ENCODE measurements at places on chromosomes 5 and 9.

DNA sequence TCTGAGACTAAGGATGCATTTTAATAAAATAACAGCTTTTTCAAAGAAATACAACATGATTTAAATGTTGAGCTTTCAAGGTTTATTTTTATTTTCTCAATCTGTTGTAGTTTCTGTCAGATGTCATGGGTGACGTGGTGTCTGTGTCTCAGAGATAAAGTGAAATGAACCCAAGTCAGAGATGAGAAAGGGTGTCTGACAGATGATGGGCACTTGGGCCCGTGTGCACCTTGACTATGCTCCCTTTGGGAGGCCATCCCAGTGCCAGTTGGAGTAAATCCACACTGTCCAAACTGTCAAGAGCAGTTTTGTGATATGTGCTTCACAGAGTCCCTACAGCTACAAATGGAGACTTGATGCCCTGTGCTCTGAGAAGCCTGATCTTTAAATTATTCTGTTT, 536.9 kb upstream of the FAM174A start:
- no peak for DNase-seq

DNA sequence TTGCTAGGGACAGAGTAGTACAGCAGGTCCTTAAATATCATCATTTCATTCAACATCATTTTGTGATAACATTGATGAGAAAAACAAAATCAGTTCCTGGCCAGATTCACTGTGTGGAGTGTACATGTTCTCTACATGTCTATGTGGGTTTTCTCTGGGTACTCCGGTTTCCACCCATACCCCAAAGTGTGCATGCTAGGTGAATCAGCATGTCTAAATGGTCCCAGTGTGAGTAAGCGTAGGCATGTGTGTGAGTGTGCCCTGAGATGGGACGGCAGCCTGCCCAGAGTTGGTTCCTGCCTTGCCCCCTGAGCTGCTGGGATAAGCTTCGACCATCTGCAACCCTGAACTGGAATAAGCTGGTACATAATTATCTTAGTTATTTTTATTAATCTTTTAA, 16.5 kb upstream of the GLIS3 start:
- no peak for DNase-seq

DNA sequence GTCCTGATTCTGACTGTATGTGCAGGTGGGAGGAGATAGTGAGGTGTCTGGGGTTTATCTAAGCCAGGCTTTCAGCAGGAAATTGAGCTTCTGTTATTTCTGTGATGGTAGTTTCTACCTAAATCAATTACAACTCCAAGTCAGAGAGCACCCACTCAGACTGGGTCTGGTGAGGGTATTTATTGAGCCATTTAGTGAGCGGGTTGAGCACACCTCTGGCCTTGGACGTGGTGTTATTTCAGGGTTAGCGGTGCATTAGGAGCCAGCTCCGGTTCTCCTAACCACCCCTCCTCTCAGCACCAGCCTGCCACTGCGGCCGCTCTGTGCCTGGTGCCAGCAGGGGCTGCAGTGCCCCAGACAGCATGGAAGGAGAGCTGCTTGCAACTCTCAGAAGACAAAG, 238.9 kb downstream of the CACNA1B start:
- no peak for DNase-seq

DNA sequence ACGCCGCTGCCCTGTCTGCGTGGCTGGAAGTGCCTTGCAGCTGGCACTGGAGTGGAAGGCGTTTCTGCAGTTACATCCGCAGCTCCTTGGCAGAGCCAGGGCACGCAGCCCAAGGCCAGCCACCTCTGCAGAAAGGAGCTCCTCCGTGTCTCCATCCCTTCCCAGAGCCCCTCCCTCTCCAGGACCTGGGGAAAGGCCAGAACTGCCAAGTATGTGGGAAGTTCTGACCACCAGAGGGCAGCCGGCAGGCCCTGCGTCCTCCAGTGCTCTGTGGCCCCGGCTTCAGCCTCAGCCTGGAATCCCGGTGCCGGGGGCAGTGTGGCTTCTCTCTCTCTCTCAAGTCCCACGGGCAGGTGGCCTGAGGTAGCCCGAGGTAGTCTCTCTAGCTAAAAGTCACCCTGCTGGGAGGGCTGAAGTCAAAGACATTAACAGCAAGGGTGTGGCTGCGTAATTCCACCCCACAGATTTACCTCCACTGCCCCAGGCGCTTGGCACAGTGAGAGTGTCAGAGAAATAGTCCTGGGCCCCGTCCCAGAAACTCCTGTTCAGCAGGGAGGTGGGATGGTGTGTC, 101.7 kb upstream of the FCN2 start:
- DNase-seq = no peak

- DNase-seq = no peak
These were observed 600.8 kb upstream of the DMAC1 start for GRCh38 chr9:8400378-8400777.

GRCh38 chr9:97640325-97640724, 6.7 kb downstream of the NCBP1 start:
- DNase-seq = no peak

DNA sequence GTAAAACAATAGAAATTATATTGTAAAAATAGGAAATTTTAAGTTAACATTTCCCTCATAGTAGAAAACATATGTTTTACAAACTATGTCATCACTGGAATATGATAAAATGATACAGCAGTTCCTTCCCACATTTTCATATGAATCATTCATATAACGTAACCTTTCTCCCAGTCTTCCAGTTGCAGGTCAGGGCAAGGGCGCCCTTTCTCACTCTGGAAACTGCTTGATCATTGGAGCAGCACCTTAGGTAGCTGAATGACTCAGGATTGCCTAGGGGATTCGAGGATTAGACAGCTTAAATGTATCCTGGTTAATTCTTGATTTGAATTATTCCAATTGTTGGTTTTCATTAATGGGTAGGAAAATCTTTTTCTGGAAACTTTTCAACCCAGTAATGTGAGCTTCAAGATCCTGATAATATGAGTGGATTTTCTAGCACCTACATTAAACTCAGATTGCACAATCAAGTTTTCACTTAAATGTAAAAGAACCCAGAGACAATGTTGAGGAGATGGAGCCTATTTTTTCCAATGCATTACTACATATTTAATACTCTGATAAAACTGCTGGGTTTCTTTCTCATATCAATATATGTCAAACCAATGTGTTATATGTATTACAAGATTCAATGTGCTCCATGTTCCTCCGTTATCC, 32.6 kb upstream of the ANXA1 start:
- no peak for DNase-seq

DNA sequence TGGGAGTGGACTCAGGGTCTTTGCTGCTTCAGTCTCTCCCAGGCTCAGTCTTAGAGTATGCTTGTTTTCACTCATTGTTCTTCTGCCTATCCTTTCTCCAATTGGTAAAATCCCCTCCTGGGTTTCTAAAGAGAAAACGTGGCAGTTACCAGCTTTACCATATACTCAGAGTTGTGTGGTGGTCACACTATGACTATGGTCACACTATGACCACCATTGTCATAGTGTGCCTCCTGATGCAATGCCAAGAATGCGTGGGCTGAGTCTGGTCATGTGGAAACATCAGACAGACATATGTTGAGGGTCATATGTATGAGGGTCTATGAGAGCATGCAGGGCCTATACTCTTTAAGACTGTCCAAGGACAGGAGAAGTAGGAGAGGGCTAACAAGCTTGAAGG, 326.5 kb upstream of the PRR16 start:
- DNase-seq = no peak

DNA sequence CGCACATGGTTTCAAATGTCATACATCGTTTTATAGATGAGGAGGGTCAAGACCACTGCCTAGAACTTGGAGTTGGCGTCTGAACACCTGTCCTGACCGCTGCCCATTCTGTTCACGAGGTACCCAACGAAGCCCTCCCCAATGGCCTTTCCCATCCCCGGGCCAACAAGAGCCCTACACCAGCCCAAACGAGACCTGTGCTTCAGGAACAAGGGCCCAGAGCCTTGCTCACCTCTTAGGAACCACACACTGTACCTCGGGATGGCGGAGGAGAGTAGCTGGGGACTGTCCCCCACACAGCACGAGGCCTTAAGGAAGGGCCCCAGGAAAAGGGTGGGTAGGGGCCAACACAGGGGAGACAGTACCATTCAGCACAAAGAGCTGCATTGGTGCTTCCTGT, 3.0 kb downstream of the SURF6 start:
- no peak for DNase-seq

GRCh38 chr9:27184556-27185351, 75.7 kb downstream of the TEK start:
- DNase-seq = no peak

DNA sequence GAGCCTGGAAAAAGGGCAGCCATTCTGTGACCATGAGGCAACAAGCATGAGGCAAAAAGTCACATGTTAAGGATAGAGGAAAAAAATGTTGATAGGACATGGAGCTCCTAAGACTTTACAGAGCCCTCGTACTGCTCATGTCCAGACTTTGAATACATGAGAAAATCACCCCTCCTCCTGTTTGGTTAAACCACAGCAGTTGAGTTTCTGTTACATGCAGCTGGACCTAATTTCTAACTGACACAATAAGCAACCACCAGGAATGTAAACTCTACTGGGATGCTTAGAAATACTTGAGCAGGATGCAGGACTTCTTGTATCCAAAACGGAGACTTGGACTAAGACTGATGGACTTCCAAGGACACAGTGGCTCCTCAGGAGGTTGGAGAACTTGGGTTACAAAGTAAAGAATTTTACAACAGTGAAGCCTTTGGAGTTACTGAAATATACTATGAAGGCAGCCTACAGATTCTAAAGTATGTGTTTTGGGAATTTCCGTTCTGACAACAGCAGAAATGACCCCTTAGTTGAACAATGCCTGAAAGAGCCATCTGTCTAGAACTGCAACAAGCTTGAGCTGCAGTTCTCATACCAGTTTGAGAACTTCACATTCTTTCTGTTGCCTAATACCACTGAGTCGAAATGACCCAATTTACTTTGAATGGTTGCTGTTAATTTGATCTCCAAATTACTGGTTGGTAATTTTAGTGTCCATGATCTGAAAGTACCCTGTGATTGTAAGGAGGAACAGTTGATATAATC, 268.9 kb downstream of the PIK3R1 start:
- DNase-seq = no peak

DNA sequence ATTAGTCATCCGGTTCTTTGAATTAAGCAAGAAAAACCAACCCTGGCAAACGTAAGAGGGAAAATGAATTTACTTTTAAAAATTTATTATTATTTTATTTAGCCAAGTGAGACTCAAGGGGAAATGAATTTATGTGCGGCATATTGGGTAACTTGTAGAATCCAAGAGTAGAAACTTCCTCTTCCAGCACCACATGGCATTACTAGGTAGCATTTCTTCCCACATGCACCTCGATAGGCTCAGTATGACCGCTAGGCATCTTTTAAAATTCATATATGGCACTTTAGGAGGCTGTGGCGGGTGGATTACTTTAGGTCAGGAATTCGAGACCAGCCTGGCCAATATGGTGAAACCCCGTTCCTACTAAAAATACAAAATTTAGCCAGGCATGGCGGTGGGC, 17.6 kb upstream of the MYO10 start:
- DNase-seq = no peak

GRCh38 chr5:132083071-132083678, 9.6 kb downstream of the CSF2 start:
- no peak for DNase-seq

DNA sequence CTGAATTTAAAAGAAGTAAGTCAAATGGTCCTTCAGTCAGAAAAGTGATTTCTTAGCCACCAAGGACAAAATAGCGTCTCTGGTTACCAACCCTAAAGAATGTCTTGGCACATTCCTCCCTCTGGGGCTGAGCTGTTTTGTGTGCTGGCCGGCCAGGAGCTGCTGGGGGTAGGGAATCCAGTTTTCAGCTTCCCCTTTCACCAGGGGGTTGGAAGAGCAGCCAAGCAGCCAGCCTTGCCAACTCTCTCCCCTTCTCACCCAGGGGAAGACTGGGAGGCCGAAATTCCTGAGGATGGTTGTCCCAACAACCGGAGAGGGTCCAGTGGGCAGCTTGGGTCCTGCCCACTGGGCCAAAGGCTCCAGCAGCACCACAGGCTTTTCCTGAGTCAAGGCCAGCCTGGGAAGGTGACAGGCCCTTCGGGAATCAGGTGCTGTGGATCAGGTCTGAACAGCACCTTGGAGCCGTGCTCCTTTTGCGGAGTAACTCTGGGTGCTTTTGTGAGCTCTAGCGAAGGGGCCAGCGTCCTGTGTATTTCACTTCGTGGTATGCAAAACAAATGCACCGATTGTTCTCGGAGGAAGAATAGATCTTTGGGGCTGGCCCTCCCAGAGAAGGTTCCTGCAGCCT, 4.2 kb downstream of the WWC1 start:
- DNase-seq = no peak
